HT1080 (cell line): ENCODE measurements at places on chromosomes 5 and 9. TPM values are rescaled to one million over a fixed set of nuclear protein-coding genes. Genes with fewer than 3 reads are reported as not detected.
A peak's percentile ranks its signal among the peaks of the same experiment; 100 is the strongest.

CDC20B gene
- total RNA-seq, result not detected in 2 replicates

MAP1B gene
- 52.6 and 75.1 TPM in 2 replicates for total RNA-seq

DNA sequence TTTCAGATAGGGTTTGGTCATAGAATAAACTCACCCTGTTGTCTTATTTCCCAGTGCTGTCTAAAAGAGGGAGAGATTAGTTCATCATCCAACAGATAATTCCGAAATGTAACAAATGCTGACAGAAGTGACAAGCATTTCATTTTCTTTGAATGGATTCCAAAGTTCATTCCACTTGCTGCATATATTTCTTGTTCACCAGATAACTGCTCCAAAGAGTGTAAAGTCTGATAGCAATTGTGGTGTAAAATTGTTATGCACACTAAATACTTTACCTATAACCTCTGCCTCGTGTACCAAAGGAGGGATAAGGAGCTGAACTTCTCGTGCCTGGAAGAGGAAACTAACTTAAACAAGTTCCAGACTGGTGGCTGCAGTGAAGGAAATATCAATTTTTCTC, 290.0 kb upstream of the ADAMTSL1 start:
- DNase-seq, result no peak

DNA sequence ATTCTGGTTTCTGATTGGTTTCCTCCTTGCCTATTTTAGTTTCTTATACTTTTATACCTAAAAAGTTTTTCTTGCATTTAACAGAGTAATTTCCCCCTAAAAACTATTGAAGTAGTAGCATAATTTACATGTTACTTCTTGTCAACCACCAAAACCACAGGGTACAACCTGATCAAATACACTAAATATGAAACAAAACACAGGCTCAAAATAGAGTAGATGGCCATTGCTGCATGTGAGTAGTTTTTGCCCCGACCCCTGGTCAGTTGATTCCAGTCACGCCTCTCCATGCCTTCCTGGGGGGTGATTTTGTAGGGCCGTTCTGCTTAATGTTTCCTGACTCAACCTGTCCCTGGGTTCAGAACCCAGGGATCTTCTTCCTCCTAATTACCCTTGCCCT, 101.8 kb downstream of the TLE4 start:
- no peak for DNase-seq

GRCh38 chr9:12920437-12920836, 145.6 kb downstream of the LURAP1L start:
- no peak for DNase-seq

IL33 gene
- total RNA-seq, result not detected in 2 replicates

AMBP gene
- total RNA-seq, result 0.30 and 0.47 TPM in 2 replicates

DNA sequence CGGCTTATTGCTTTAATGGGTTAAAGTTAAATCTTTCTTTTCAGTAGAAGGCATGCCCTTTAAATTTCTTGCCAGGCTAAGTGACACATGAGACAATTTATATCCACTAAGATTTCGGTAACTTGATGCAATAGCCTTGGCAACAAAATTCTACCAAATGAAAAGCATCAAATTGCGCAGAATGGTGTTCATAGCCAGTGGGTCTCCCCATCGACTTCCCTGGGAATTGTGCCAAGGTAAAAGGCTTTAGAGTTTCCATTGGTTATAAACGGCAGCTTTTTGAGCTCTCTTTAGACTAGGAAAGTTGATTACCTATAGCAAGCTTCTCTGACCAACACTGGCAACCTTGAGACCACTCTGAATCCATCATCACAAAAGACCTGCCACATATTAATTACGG, 358.4 kb downstream of the ARRDC3 start:
- no peak for DNase-seq

DNA sequence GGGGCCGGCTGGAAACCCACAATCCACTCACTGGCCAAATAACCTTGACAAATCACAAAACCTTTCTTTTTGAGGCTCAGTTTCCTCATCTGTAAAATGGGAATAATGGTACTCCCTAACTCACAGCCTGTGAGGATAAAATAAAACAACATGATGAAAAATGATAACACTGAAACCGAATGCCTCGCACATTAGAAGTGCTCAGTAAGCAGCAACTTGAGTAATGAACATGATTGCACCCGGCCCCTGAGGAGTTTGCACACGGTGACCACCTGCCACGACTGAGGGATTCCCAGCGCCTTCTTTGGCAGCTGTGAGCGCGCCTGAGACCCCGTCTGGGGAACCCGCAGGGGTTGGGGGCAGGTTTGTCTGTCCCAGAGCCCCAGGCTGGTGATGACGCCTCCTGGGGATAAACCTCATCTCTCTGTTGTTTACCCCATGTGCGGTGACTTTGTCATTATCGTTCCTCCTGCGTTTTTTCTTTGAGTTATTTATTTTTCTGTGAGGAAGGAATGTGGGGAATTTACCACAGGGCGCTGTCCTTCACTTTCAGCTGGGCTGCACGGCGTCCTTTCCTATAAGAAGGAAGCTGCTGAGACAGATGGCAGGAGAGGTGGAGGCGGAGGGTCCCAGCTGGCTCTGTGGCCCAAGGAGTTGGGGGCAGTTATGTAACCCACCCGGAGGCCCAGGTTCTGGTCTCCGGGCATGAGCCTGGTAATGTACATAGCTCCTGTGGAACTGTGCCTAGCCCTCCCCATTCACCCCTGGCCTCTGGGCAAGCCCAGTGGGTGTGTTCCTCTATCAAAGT, 3.0 kb upstream of the SYNPO start:
- peak; percentile 91 for DNase-seq

GRCh38 chr9:82582693-82583092, 480.2 kb downstream of the RASEF start:
- DNase-seq, result no peak

SPATA31C1 gene
- total RNA-seq, result not detected in 2 replicates

CDKN2B-AS1 gene
- 2.7 and 3.8 TPM in 2 replicates for total RNA-seq

PFN3 gene
- not detected in 2 replicates for total RNA-seq

DNA sequence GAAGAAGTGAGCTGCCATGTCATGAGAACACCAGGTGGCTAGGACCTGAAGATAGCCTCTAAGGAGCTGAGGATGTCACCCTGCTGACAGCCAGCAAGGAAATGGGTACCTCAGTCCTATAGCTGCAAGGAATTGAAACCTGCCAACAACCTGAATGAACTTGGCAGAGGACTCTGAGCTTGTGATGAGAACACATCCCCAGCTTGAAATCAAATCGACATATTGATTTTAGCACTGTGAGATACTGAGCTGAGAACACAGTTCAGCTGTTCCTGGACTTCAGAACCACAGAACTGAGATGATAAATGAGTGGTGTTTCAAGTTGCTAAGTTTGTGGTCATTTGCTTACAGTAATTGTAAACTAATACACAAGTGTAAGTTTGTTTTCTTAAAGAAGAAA, 5.5 kb upstream of the RASEF start:
- DNase-seq, result no peak

UGCG gene
- 117 and 130 TPM in 2 replicates for total RNA-seq

DNA sequence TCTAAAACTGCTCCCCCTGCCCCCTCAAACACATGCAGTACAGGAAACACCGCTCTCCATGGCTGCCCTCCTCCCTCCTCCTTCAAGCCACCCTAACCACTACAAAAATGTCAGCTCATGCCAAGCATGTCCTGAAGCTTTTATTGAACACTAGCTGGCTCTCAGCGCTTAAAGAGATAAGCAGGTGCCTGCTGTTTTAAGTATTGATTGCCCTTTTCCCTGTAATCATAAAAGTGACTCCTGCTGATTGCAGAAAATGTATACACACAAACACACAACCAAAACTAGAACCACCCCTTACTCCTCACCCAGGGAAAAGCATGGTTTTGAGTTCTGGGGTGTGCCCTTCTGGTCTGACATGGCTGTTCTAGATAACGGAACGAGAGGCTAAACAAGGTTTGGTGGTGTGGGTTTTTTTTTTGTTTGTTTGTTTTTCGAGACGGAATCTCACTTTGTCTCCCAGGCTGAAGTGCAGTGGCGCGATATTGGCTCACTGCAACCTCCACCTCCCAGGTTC, 3.7 kb upstream of the UCK1 start:
- no peak for DNase-seq

MCTP1 gene
- 11.0 and 13.9 TPM in 2 replicates for total RNA-seq

NUP214 gene
- total RNA-seq, result 22.1 and 27.1 TPM in 2 replicates

SOWAHA gene
- not detected in 2 replicates for total RNA-seq

CDO1 gene
- 1.4 and 3.3 TPM in 2 replicates for total RNA-seq

DNA sequence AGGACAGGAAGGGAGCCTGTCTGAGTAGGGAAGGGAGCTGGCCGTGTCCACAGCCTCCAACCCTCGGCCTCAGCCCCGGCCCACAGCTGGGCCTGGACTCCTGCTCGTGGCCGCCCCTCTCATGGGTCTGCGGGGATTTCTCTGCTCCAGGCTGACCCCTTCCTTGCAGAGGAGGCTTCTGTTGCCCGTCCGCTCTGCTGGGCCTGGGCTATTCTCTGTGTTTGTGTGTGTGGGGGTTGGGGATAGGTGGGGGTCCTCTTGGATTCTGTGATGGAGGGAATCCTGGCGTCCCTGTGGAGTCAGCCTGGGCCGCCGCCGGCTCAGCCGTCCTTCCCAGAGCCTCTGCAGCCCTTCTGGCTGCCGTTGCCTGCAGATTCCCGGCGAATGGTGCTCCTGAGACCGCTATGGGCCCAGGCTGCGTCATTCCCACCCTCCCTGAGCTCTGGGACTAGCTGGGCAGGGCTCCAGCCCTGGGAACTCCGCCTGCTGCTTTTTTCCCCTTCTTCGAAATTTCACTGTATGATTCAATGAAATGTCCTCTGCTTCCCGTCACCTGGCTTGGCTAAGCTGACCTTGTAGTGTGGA, 64.2 kb downstream of the FGF18 start:
- peak; percentile 34 for DNase-seq

BOD1 gene
- 56.3 and 65.1 TPM in 2 replicates for total RNA-seq

- DNase-seq, result no peak
Measured at GRCh38 chr9:107466826-107467225, 22.7 kb downstream of the KLF4 start.

GRCh38 chr5:57167201-57167600, 6.7 kb upstream of the GPBP1 start:
- DNase-seq, result no peak

DNA sequence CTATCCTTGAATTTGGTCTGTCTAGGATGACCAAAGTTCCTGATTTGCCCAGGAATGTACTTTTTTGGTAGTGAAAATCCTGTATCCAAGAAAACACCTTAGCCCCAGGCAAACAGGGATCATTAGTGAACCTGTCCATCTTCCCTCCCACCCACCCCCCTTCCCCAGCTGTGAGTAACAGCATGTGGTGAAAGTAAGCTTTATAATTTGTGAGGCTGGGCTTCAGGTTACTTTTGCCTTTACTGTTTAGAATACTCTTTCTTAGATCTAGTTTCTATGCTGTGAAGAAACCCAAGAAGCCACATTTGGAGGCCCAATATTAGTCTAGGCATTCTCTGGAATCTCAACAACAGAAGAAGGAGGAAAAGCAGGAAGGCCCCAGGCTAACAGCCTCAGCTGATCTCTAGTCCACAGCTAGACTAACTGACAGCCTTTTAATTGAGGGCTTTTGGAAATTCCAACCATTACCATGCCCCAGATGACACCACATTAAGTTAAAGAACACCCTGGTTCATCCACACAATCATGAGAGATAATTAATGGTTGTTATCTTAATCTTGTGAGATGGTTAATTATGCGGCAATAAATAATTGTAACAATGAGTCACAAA, 703.0 kb upstream of the NUDT12 start:
- no peak for DNase-seq

GRCh38 chr9:15942831-15943424, 390.1 kb downstream of the CCDC171 start:
- peak; percentile 39 for DNase-seq

PPIC gene
- total RNA-seq, result 17.9 and 20.9 TPM in 2 replicates

GRCh38 chr5:83488271-83488670, 16.7 kb downstream of the VCAN start:
- no peak for DNase-seq

DNA sequence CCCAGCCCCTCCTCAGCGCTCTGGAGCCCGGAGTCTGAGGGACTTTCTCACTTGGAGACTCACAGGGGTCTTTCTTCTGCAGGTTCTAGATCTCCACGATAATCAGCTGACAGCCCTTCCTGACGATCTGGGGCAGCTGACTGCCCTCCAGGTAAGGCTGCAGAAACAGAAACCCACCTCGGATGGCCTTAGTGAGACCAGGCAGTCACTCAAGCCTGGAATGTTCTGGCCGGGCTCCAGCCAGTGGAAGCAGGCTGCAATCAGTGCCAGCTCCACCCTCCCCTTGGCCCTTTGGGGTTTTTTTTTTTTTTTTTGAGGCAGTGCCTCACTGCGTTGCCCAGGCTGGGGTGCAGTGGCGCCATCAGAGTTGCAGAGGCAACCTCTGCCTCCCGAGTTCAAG, 7.6 kb downstream of the LRSAM1 start:
- DNase-seq, result no peak

GRCh38 chr5:87705876-87706275, 293.1 kb upstream of the CCNH start:
- DNase-seq, result no peak

DNA sequence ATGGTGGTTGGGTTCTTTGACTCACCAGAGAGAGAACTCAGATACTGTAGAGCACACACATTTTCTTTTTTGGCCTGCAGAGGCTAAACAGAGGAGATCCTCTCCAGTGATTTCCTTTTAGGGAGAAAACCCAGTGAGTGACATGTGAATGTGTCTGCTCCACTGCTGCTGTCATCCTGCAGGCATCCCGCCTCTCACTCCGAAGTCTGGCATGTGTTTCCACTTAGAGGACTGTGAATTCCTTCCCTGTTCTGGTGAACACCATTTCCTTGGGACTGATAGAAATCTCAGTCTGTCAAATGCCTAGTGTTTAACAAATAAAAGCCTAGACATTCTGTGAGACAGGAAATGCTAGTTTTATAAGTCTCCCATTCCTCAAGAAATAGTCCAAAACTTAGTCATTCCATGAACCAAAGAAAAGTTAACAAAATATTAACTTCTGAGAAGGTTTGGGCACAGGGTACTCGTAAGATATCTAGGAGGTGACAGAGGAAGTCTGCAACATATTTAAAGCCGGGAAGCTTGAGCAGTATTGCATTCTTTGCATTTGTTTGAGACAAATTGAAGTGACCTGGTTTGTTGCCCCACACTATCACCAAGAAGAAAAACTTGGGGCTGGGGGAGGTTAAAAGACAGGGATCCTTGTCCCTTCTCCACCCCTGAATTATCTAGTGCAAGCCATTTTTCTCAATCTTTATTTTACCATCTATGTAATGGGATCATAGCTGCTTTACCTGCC, 74.9 kb upstream of the NIPAL4 start:
- DNase-seq, result peak; percentile 87

SLC25A48 gene
- total RNA-seq, result 1.4 TPM in 1 of 2 replicates, not detected in the other
